ENCODE measurements at places on chromosomes 6 and 20.

GRCh38 chr6:159360306-159360705 lies 191.1 kb downstream of the FNDC1 start:
- DNase-seq: no peak

DNA sequence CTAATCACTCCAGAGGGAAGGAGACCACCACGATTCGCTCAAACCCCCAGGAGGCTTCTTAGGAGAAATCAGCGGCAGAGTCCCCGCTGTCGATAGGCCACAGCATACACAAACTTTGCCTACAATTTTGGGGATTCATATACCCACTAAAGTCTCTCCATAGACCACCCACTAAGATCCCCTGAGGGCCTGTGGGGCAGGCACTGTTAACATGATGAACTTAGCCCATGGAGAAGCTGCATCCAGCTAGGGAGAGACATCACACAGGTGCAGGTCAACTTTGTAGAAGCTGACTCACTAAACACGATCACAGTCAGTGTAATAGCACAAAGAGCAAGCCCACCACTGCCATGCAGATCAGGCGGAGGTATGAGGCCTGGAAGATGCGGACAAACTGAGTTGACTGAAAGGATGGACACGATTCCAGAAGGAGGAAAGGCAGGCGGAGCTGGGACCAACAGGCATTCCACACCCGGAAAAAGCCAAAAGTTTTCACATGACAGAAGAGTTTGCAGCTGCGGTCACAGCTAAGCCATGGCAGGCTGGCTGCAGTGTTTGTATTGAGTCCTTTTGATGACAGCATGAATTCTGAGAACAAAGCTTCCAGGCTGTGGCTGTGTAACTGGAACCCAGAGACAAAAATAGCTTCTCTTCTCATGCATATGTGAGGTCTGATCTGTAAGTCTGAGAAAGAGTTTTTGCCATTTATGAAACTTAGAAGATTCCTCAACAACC lies 75.7 kb upstream of the QKI start:
- no peak for DNase-seq

DNA sequence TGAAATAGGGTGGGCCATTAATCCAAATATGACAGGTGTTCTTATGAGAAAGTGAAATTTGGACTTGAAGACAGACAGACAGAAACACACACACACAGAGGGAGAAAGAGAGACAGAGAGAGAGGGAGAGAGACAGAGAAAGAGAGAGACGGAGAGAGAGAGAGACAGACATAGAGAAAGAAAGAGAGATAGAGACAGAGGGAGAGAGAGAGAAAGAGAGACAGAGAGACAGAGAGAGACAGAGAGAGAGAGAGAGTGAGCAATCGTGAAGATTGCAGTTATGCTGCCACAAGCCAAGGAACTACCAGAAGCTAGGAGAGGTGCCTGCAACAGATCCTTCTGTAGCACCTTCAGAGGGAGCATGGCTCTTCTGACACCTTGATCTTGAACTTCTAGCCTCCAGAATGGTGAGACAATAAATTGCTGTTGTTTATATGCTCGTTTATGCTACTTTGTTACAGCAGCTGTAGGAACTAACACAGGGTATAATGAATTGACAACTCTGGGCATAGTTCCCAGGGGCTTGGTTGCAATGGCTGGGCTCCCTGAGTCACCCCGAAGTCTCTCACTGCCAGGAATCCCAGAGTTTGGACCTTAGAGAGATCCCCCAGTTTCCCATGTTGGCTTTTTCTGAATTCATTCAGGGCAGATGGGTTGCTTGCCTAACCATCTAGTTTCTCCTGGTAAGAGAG lies 44.7 kb upstream of the ECI2 start:
- no peak for DNase-seq

DNA sequence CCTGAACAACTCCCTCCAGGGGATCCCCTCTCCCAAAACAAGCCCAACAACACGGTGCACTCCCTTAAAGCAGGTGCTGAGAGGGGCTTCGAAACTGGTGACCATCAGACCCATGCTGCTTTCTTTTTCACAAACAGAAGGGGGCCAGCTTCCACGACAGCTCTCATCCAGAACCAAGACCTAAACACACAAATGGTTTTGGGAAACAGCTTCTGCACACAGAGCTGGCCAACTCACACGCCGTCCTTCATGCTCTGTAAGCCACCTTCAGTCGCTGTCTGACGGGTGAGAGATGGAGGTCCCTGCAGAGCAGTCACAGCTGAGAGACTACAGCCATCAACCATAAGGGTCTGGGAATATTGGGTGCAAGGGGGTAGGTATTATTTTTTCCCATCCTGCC lies 76.3 kb downstream of the ZMYND8 start:
- no peak for DNase-seq

GRCh38 chr6:63496361-63496804 lies 75.9 kb upstream of the LOC128125822 start:
- no peak for DNase-seq

DNA sequence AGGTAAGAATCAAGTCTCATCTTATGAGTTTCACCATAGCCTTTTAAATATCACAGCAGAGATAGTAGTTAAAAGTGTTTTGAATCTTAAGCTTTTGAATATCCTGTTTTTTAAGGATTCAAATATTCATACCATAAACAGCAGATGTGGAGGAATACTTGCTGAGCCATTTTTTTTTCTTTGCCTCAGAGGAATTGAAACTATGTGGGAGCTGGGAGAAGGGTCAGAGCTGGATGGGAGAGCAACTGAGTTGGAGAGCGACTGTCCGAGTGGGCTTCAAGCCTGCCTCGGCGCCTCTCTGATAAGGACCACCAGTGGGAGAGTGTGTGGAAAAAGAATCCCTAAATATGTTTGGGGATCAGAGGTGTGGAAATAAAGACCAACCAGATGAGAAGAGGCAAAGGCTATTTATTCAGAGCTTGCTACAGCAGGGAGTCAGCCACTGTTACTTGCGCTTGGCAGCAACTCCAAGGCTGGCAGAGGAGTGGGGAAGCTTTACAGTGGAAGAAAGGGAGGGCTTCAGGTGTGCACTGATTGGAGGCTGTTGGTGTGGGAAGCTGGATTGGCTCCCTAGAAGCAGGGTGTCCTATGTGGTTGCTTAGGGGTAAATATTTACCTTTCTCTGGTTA lies 34.3 kb upstream of the MCUR1 start:
- DNase-seq: no peak

All from activated gamma-delta T cell treated with anti-CD3 and anti-CD28 coated beads, Interleukin-2, amount 50 U/mL, for 16 hours (primary cell).